ENCODE measurements at places on chromosomes 4 and X.

DNA sequence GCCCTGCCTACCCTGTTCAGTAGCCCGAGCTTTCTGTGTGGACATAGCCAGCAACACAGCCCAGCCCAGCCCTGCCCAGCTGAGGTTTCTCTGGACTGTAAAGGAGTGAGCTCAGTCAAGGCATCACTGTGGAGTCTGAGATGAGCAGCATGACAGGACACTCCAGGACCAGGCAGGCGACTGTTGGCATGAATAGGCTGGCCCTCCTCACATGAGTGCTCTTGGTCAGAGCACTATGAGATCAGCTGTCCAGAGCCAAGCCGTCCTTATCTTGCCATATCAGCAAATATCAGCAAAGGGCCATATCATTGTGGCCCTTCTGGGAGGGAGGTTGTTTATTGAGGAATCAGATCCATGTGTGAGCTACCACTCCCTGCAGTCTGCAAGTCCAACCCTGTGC, 30.9 kb downstream of the REELD1 start:
- DNase-seq = no peak

GRCh38 chr4:23382879-23383278, 507.0 kb downstream of the PPARGC1A start:
- DNase-seq = no peak

GRCh38 chr4:10750714-10751113, 66.1 kb upstream of the CLNK start:
- DNase-seq = no peak

- no peak for DNase-seq
Observed at GRCh38 chrX:62928906-62929305, 422.2 kb downstream of the SPIN4 start.

GRCh38 chr4:3630598-3631543, 98.6 kb upstream of the LRPAP1 start:
- DNase-seq = no peak

- no peak for DNase-seq
Observed at GRCh38 chr4:41155194-41155830, 59.0 kb downstream of the APBB2 start.

GRCh38 chr4:52841682-52842456, 20.2 kb upstream of the RASL11B start:
- DNase-seq = no peak

- DNase-seq = no peak
Observed at GRCh38 chr4:37740546-37740945, 54.4 kb upstream of the RELL1 start.

Measured in occipital lobe (tissue), 3 donors.